Type B pancreatic cell (in vitro differentiated cells): ENCODE measurements at places on chromosomes 3 and 15. TPM values are rescaled to one million over a fixed set of nuclear protein-coding genes. Genes with fewer than 3 reads are reported as not detected.

GRCh38 chr15:52546031-52546751 lies 17.5 kb upstream of the MYO5A start:
- no peaks in the 10 kb centered on the region for H3K27me3 ChIP-seq
- no peak overlapping the region for H3K4me3 ChIP-seq
- DNase-seq: no peak
- peaks cover 39% of the 10 kb centered on the region for H3K36me3 ChIP-seq
- no peak overlapping the region for H3K27ac ChIP-seq
- no peaks in the 10 kb centered on the region for H3K4me1 ChIP-seq

NDN gene
- 38.4 and 72.7 TPM in 2 replicates for total RNA-seq

- peaks cover 20% of the 10 kb centered on the region for H3K4me1 ChIP-seq
- H3K4me3 ChIP-seq: peak overlapping the region; percentile 37
- no peaks in the 10 kb centered on the region for H3K27me3 ChIP-seq
- DNase-seq: no peak
Observed at GRCh38 chr3:149512073-149512782, 37.7 kb downstream of the TM4SF4 start.

DNASE1L3 gene
- total RNA-seq: not detected in 2 replicates

INKA1 gene
- total RNA-seq: 0.45 and 6.7 TPM in 2 replicates

- peaks cover 38% of the 10 kb centered on the region for H3K27me3 ChIP-seq
- no peak overlapping the region for H3K4me3 ChIP-seq
- DNase-seq: no peak
- H3K4me1 ChIP-seq: no peaks in the 10 kb centered on the region
Observed at GRCh38 chr15:59424616-59425015, 13.4 kb upstream of the FAM81A start.

CHRD gene
- total RNA-seq: 6.4 and 35.5 TPM in 2 replicates

DNA sequence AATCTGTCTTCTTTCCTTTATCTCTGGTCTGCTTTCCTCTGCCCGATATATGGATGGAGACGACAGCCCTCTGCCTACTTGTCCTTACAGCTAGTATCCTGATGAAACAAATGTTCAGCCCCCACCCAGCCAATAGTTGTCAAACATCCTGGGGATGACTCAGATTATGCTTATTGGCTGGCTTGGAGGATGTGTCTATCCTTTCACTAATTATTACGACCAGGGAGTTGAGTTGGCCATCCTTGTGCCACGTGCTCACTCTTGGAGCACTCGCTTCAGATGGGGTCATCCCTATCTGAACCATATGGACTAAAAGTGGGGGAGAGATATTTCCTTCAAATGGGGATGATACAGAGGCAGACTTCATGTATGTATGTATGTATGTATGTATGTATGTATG lies 6.4 kb upstream of the MAP3K13 start:
- no peaks in the 10 kb centered on the region for H3K27me3 ChIP-seq
- no peak for DNase-seq
- no peaks in the 10 kb centered on the region for H3K4me1 ChIP-seq
- H3K36me3 ChIP-seq: no peaks in the 10 kb centered on the region
- H3K4me3 ChIP-seq: no peak overlapping the region
- no peak overlapping the region for H3K27ac ChIP-seq

GRCh38 chr3:192408007-192408646 lies 319.2 kb downstream of the FGF12 start:
- peak overlapping the region; percentile 95 for H3K4me3 ChIP-seq
- no peaks in the 10 kb centered on the region for H3K36me3 ChIP-seq
- H3K27ac ChIP-seq: peak overlapping the region; percentile 65
- H3K4me1 ChIP-seq: peaks cover 4% of the 10 kb centered on the region
- peaks cover 85% of the 10 kb centered on the region for H3K27me3 ChIP-seq

CFAP100 gene
- 4.3 TPM in 1 of 2 replicates, not detected in the other for total RNA-seq

- H3K27ac ChIP-seq: no peak overlapping the region
- peaks cover 41% of the 10 kb centered on the region for H3K36me3 ChIP-seq
- H3K4me1 ChIP-seq: no peaks in the 10 kb centered on the region
- H3K4me3 ChIP-seq: no peak overlapping the region
- no peaks in the 10 kb centered on the region for H3K27me3 ChIP-seq
- DNase-seq: no peak
Observed at GRCh38 chr15:43070249-43070648, 35.6 kb downstream of the UBR1 start.

DNA sequence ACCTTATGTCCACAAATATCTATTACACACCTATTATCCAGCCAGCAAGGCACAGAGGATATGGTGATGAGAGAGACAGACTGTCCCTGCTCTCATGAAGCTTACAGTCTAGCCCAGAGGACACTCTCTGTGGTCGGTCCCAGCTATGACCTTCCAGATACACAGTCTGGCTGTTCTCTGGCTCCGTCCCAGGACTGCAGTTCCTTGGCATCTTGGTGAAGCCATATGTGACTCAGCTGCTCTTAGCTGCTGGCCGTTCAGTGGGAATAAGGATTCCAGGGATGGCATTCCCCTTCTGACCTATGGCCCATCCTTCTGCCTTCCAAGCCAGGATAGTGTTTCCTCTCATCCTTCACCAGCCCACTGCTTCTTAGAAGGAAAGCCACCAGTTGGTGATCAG lies 30.8 kb downstream of the MEX3B start:
- peaks cover 11% of the 10 kb centered on the region for H3K27me3 ChIP-seq
- H3K27ac ChIP-seq: no peak overlapping the region
- H3K4me1 ChIP-seq: peaks cover 6% of the 10 kb centered on the region
- H3K4me3 ChIP-seq: no peak overlapping the region
- H3K36me3 ChIP-seq: no peaks in the 10 kb centered on the region

DNA sequence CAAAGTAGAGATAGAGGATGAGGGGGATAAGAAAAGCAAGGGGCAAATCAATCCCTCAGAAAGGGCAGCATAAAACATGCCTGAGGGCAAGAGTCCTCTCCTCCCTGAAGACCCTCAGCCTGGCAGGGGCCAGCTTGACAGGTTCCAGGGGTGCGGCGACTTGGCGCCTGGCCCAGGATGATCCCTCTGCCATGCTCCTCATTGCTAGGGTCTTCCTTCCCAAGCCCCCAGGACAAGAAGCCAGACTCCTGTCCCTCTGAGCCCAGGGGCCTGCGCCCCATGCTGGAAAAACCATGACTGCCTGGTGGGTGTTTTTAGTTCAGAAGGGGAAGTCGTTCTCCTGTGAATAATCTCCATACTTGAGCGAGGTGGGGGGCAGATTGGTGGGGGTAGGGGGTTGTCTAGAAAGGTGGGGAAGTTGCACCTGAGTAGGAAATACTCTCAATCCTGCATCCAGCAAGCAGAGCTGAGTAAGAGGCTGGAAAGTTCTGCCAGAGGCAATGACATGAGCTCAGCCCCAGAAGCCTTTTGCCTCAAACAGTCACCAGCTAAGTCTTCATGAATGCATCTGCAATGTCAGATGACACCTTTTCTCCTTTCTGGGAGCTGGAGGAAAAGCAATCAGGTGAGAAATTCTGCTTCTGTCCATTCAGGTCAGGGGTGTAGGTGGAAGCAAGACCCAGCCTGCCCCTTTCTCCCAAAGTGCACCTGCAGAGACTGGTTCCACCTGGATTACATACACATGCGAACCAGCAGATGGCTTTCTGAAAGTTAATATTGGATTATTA lies 18.3 kb downstream of the SLC12A8 start:
- no peaks in the 10 kb centered on the region for H3K27me3 ChIP-seq
- H3K36me3 ChIP-seq: peaks cover 2% of the 10 kb centered on the region
- peaks cover 9% of the 10 kb centered on the region for H3K4me1 ChIP-seq
- H3K27ac ChIP-seq: no peak overlapping the region

DNA sequence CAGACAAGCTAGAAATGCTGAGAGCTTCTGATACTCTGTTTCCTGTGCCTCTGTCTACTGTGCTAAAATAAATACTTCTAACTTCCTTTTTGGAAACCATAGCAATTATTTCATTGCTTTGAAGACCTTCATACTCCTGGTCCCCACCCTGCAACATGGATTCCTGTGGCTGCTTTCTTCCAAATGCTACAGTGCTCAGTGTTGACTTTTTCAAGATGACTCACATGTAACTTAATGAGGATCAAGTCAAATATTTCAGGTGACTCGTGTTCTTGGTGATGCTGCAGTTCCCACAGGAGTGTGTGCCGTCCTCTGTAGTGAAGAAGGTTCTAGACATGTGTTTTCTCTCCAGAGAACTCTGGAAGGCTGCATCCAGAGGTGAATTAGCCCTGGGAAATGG lies 288.6 kb downstream of the CLSTN2 start:
- H3K27ac ChIP-seq: no peak overlapping the region
- no peaks in the 10 kb centered on the region for H3K36me3 ChIP-seq
- no peak for DNase-seq
- peaks cover 2% of the 10 kb centered on the region for H3K27me3 ChIP-seq
- H3K4me3 ChIP-seq: no peak overlapping the region

DNA sequence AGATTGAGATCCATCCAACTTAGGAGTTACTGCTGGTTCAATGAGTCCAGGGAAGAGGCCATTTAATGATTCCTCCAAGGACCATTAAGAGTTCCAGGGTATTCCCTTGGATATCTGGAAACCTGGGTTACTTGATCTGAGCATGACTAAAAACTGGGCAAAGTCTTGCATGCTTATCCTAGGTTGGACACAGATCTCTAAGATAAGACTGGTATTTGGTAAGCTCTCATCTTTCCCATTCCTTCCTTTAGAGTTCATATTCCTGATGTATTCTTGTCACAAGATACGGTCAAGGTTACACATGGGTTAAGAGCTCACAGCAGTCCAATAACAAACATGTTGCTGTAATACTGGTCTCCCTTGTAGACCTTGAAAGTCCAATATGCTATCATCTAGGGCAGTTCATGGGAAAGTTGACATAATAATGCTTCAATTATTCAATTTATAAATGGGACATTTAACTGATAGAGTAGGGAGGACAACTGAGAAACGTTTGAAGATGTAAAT lies 301.7 kb downstream of the TIGIT start:
- no peaks in the 10 kb centered on the region for H3K36me3 ChIP-seq
- H3K4me1 ChIP-seq: no peaks in the 10 kb centered on the region
- H3K27ac ChIP-seq: no peak overlapping the region
- no peak overlapping the region for H3K4me3 ChIP-seq
- DNase-seq: no peak

GRCh38 chr3:4680227-4680691 lies 187.1 kb downstream of the ITPR1 start:
- DNase-seq: no peak
- H3K27ac ChIP-seq: no peak overlapping the region
- H3K27me3 ChIP-seq: no peaks in the 10 kb centered on the region
- H3K4me1 ChIP-seq: no peaks in the 10 kb centered on the region
- H3K4me3 ChIP-seq: no peak overlapping the region
- peaks cover 20% of the 10 kb centered on the region for H3K36me3 ChIP-seq

MRPS22 gene
- 40.0 and 43.0 TPM in 2 replicates for total RNA-seq

DNA sequence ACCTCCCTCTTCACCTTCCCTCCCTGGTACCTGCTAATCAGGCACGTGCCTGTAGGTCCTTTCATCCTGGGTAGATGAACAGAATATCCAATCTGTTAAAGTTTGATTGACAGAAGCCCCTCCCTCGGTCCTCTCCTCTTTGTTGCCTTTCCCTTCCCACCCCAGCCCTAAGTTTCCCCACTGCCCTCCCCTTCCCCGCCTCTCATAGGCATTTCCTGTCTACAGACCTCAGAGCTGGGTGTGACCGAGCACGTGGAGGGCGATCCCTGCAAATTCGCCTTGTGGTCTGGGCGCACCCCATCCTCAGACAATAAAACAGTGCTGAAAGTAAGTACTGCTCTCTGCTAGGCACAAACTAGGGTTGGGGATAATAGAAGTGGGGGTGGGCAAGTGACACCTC lies 239.2 kb upstream of the UMPS start:
- H3K36me3 ChIP-seq: peaks cover 29% of the 10 kb centered on the region
- H3K27ac ChIP-seq: no peak overlapping the region
- H3K27me3 ChIP-seq: no peaks in the 10 kb centered on the region

DNA sequence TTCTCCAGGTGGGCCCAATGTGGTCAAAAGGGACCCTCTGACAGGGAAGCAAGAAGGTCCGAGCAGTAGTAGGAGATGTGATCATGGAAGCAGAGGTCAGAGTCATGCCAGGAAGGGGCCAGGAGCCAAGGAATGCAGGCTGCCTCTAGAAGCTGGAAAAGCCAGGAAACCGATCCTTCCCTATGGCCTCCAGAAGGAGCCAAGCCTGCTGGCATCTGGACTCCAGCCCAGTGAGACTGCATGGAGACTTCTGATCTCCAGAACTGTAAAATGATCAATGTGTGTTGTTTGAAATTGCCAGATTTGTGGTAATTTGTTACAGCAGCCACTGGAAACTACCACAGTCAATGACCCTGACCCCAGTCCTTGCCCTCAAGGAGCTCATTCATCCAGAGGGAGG lies 56.8 kb upstream of the SPATA12 start:
- H3K4me1 ChIP-seq: peaks cover 28% of the 10 kb centered on the region
- DNase-seq: no peak
- no peak overlapping the region for H3K4me3 ChIP-seq
- no peaks in the 10 kb centered on the region for H3K27me3 ChIP-seq
- H3K36me3 ChIP-seq: no peaks in the 10 kb centered on the region
- no peak overlapping the region for H3K27ac ChIP-seq

DNA sequence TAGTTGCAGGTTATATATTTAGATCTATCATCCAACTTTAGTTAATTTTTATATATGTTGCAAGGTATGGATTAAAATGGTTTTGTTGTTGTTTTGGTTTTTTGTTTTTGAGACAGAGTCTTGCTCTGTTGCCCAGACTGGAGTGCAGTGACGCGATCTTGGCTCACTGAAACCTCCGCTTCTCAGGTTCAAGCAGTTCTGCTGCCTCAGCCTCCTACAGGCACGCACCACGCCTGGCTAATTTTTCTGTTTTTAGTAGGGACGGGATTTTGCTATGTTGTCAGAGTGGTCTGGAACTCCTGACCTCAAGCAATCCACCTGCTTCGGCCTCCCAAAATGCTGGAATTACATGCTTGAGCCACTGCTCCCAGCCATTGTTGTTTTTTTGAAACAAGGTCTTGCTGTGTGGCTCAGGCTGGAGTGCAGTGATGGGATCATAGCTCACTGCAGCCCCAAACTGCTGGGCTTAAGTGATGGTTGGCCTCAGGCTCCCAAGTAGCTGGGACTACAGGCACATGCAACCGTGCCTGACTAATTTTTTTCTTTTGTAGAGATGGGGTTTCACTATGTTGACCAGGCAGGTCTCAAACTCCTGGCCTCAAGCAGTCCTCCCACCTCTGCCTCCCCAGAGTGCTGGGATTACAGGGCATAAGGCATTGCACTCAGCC lies 92.0 kb downstream of the ZNF609 start:
- no peaks in the 10 kb centered on the region for H3K4me1 ChIP-seq
- H3K27me3 ChIP-seq: no peaks in the 10 kb centered on the region
- no peak for DNase-seq
- no peak overlapping the region for H3K4me3 ChIP-seq
- H3K27ac ChIP-seq: no peak overlapping the region
- peaks cover 7% of the 10 kb centered on the region for H3K36me3 ChIP-seq

GRCh38 chr3:133588035-133588434 lies 14.5 kb downstream of the CDV3 start:
- no peak overlapping the region for H3K27ac ChIP-seq
- H3K36me3 ChIP-seq: peaks cover 28% of the 10 kb centered on the region
- H3K4me1 ChIP-seq: no peaks in the 10 kb centered on the region
- no peaks in the 10 kb centered on the region for H3K27me3 ChIP-seq
- DNase-seq: no peak

DNA sequence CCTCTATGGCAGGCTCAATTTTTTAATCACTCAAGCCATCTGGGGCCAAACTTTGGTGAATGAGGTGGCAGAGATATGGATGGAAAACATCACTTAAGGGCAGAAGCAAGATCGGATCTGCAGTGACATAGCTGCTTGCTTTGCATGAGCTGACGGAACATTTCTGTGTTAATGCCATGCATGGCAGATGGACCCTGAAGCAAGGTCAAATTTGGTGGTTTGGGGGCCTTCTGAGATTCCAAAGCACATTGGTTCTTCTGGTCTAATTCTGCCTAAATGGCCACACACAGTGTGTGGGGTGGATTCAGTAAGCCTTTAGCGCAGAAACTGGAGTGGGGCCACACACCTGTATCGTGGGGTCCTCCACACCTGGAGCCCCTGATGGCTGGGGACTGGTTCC lies 38.3 kb upstream of the BCL2L10 start:
- DNase-seq: no peak
- no peaks in the 10 kb centered on the region for H3K27me3 ChIP-seq
- H3K4me3 ChIP-seq: no peak overlapping the region
- H3K27ac ChIP-seq: no peak overlapping the region
- H3K36me3 ChIP-seq: peaks cover 6% of the 10 kb centered on the region
- H3K4me1 ChIP-seq: no peaks in the 10 kb centered on the region

SPG21 gene
- 77.0 and 80.7 TPM in 2 replicates for total RNA-seq
